ENCODE measurements at places on chromosomes 13 and 19.

DNA sequence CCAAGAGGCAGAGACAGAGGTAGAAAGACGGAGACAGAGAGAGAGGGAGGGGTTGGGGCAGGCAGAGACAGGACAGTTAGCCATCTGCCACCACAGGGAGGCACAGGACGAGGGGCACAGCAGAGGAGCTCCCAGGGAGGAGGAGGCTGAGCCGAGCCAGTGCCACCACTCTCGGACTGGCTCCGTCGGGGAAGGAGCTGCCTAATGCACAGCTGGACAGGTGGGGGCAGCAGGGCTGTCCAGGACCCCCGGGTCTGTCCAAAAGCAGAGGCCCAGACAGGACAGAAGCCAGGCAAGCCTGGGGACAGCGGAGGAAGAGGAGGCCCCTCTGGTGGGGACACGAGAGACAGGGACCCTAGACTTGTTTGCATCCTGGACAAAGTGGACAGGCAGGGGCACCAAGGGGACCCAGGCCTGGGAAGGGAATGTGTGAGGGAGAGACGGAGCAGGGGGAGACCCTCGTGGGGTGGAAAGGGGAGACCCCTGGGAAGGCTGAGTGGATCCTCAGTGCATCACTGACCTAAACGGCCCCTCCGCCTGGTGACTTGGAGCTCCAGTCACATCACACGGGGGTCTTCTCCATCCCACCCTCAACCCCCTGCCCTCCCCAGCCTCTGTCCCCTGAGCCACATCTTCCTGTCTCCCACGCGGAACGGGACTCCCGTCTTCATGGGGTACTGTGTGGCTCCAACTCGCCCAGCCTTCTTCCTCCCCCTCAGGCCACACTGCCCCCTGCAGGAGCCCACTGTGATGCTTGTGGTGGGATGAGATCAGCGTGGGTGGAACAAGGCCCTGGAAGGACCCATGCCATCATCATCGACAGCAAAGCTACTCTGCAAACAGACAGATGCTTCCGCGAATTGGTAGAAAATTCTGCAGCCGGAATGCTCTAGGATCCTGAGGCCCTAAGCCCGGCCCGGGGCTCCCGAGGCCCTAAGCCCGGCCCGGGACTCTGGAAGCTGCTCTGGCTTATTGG is 915 bp downstream of the F10 start:
- DNase-seq: no peak

GRCh38 chr19:35299523-35300338 is 7.8 kb downstream of the MAG start:
- DNase-seq: no peak

GRCh38 chr13:98236197-98236596 is 59.1 kb upstream of the RNF113B start:
- DNase-seq: no peak

- no peak for DNase-seq
Observed at GRCh38 chr19:11159598-11160439, 4.2 kb upstream of the SPC24 start.

DNA sequence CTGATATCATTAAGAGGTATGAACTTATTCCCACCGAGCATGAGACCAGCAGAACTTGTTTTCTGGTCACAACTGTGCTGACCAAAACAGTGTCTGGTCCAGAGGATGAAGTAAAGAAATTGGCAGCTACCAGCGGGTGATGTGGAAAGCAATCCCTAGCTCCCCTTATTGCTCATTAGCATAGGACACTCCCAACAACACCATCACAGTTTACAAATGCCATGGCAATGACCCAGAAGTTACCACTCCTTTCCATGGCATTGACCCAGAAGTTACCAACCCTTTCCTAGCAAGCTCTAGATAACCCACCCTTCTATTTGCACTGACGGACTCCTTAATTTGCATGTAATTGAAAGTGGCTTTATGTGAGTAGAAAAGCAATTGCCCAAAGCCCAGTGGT is 1856.1 kb downstream of the OLFM4 start:
- DNase-seq: no peak

DNA sequence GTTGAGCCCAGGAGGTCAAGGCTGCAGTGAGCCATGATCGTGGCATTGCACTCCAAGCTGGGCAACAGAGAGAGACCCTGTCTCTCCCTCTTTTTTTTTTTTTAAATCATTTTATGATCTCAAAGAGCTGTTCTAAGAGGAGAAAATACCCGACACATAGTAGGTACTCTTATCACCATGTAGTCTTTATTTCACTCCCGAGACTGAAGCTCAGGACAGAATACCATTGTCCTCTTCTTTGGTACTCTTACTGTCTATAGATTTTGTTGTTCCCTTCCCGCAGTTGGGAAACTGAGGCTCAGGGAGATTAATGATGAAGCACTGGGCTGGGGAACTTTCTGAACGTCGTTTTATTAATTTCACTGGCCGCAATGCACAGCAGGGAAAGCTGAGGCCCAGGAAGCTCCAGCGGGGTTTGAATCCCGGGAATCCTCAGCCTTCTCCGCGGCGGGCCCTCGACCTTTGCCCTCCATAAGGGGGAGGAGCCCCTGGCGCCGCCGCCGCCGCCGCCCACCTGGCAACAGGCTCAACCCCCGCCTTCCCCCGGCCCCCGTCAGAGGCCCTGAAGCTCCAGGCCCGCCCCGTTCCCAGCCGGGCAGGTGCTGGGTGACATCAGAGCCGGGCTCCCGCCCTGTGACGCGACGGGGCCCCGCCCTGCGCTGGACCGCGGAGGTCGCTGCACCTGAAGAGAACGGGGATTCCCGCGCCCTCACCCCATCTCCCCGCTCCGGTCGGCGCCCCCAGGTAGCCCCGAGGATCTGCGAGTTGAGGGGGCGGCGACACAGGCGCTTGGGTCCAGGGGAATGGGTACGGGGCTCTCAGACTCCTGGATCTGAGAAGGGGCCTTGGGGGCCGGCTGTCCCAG is 1.6 kb downstream of the MYH14 start:
- DNase-seq: no peak

DNA sequence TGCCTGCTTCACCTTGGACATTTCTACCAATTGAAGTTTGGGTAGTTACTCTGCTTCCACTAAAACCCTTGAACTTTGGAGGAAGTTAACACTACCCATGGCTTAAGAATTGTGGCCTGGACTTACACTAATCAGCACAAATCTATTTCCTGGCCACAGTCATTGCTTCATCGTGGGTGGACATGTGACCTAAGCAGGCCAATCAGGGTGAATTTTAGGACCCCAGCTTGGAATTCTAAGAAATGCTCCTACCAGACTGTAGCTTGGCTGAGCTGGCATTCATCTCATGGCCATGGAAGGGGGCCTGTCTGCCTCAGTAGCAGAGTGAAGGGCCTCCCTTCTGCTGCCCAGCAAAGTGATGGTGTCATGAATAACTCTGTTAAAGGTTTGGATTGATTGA is 58.3 kb upstream of the SLC15A1 start:
- no peak for DNase-seq

- DNase-seq: no peak
Observed at GRCh38 chr13:113900646-113901045, 36.8 kb upstream of the GAS6 start.

DNA sequence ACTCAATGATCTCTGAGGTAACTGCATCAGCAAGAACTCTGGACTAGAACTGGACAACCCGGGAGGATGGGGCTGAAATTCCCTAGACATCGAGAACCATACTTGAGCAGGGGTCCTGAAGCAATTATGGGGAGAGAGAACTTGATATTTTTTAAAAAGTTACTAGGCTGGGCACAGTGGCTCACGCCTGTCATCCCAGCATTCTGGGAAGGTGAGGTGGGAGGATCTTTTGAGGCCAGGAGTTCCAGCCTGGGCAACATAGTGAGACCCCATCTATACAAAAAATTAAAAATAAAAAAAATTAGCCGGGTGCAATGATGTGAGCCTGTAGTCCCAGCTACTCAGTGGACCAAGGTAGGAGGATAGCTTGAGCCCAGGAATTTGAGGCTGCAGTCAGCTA is 2.3 kb upstream of the DNAJB1 start:
- no peak for DNase-seq

- DNase-seq: no peak
Observed at GRCh38 chr13:97107815-97108529, 113.7 kb upstream of the OXGR1 start.

GRCh38 chr13:30895773-30896172 is 10.3 kb upstream of the MEDAG start:
- peak; percentile 66 for DNase-seq

- no peak for DNase-seq
Observed at GRCh38 chr19:17090583-17090982, 15.0 kb downstream of the MYO9B start.

DNA sequence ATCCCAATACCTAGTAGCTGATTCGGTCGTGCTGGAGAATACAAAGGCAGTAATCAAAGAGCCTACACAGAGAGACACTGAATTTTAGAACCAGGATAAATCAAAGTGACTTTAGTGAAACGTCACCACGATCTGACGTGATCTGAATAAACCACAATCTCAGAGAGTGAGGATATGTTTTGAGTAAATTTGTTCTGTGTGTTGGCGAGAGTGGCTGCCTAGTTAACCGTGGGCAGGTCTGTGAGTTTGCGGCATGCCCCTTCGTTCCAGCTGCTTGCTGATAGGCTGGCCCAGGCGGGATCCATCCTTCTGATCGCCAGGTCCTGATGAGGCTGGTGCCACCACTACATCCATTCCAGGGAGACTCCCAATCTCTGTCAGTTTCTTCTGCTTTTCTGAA is 40.4 kb downstream of the LRCH1 start:
- no peak for DNase-seq

GRCh38 chr19:50694815-50695145 is 24.8 kb downstream of the SHANK1 start:
- DNase-seq: no peak

- no peak for DNase-seq
Observed at GRCh38 chr19:49613374-49613773, 22.4 kb downstream of the PRR12 start.

DNA sequence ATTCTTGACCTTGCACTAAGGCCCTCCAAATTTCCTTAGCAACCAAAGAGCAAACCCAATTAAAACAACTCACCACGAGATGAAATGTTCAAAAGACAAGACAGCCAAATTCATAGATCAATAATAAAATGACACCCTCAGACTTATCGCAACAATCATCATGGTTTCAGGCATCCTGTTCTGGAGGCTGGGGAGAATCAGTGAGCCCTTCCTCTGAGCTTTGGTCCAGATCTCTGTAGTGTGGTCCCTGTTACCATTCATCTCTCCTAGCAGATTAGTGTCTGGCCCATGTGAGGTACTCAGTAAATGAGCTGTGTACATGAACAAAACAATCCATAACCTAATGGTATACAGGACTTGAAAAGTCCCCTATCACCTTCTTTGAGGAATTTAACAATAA is 12.2 kb downstream of the LCP1 start:
- no peak for DNase-seq

DNA sequence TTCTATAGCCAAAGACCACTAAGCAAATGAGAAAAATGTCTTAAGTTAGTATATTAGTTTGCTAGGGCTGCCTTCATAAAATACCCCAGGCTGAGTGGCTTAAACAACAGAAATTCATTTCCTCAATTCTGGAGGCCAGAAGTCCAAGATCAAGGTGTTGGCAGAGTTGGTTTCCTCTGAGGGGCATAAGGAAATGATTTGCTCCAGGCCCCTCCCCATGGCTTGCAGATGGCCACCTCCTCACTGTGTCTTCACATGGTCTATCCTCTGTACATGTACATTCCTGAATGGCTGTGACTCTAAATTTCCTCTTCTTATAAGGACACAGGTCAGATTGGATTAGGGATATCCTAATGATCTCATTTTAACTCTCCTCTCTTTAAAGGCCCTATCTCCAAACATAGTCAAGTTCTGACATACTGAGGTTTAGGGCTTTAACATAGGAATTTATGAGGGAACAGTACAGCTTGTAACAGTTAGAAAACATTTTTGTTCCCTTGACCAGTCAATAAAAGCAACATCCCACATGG is 307.4 kb downstream of the DIAPH3 start:
- no peak for DNase-seq

DNA sequence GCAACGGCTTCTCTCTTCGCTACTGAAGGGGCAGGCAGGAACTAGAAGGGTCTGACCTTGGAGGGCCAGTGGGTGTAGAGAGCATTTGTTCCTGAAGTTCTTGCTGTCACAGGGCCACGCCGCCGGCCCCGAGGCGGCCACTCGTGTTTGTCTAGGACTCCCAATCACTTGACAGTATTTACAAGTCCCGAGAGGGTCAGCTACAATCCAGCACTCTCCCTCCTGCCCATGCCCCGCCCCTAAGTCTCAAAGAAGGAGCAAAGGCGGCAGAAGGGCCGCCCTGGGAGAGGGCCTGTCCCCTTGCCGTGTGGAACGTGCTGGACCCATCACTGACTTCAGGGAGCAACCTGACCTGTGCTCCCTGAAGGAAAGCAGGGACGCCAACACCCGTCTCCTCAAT is 118.5 kb downstream of the STK24 start:
- DNase-seq: no peak

GRCh38 chr13:103188713-103189326 is 122.6 kb upstream of the SLC10A2 start:
- no peak for DNase-seq

DNA sequence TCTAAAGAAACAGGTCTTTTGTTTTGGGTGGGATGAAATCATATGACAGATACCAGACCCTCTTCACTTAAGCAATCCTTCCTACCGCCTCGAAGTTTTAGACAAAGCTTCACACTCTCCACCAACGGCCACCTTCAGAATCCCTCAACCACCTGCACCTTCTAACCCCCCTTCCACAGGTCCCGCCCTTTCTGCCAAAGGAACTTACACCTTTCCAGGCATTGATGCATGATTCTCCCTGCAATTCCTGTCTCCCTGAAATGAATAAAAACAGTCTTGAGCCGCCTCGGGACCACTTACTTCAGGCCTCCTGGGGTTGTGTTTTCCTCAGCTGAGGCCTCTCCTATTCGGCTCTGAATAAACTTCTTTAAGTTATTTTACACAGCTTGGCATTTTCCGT is 859 bp downstream of the ZNF433 start:
- DNase-seq: no peak

DNA sequence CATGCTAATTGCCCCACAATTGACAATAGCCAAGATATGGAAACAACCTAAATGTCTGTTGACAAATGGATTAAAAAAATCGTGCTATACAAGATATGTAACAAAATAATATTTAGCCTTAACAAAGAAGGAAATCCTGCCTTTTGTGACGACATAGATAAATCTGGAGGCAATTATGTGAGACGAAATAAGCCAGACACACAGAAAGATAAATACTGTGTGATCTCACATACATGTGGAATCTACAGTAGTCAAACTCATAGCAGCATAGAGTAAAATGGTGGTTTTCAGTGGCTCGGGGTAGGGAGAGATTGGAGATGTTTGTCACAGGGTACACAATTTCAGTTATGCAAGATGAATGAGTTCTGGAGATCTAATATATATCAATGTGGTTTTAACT is 895.8 kb downstream of the SLITRK6 start:
- no peak for DNase-seq

DNA sequence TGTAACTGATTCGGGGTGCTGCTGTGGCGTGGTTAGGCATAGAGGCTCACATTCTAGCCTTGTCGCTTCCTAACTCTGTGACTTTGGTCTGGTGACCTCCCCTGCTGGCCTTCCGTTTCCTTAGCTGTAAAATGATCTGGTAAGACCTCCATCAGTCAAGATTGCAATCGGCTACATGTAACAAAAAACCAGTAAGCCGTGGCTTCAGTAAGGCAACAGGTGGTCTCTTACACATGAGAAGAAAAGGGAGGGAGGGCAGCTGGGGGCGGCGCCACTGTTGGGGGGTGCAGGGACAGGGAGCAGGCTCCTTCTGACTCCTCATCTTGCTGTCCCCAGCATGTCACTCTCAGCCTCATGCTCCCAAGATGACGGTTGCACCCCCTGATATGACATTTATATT is 148.0 kb downstream of the SIPA1L3 start:
- DNase-seq: no peak

GRCh38 chr13:28531077-28531844 is 36.3 kb upstream of the FLT1 start:
- no peak for DNase-seq
